Stimulated activated CD8-positive, alpha-beta memory T cell treated with anti-CD3 and anti-CD28 coated beads, Interleukin-7, amount 100 ng/mL, for 1 hour (primary cell): ENCODE measurements at places on chromosomes 6 and 20.

- no peak for DNase-seq
Measured at GRCh38 chr6:47179286-47179685, 130.4 kb downstream of the TNFRSF21 start.

DNA sequence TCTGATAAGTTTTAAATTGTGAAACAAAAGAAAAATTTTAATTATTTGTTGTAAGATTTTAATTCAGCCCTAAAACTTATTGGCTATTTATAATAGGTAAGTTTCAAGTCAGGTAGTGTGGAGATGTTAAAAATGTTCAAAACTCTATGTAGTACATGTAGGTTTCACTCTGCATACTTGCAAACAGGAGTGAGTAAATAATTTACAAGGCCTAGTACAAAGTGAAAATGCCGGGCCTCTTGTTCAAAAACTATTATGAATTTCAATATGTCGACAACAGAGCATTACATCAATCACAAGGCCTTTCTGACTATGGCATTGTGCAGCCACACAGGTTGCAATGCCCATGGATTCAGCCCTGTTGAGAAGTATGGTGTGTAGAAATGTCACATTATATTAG, 80.9 kb upstream of the GRIK2 start:
- no peak for DNase-seq

GRCh38 chr6:41935685-41936072, 5.9 kb downstream of the CCND3 start:
- DNase-seq = no peak

- no peak for DNase-seq
Measured at GRCh38 chr6:127247114-127248096, 19.3 kb upstream of the RNF146 start.

DNA sequence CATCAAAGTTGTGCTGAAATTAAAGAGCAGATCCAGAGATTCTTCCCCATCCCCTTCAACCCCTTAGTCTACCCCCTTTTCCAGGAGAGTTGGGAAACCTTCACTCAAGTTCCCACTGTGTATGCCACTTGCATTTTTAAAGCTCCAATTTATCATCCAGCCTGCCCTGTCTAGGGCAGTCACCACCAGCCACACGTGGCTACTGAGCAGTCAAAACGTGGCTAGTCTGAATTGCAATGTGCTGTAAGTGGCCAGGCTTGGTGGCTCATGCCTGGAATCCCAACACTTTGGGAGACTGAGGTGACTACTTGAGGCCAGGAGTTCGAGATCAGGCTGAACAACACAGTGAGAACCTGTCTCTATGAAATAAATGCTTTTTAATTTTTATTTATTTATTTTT, 34.9 kb downstream of the ERGIC3 start:
- no peak for DNase-seq

GRCh38 chr6:48990739-48991138, 472.3 kb downstream of the MMUT start:
- DNase-seq = no peak

GRCh38 chr6:40460380-40460779, 126.8 kb downstream of the LRFN2 start:
- no peak for DNase-seq
